ENCODE measurements at places on chromosomes 16 and 17.

DNA sequence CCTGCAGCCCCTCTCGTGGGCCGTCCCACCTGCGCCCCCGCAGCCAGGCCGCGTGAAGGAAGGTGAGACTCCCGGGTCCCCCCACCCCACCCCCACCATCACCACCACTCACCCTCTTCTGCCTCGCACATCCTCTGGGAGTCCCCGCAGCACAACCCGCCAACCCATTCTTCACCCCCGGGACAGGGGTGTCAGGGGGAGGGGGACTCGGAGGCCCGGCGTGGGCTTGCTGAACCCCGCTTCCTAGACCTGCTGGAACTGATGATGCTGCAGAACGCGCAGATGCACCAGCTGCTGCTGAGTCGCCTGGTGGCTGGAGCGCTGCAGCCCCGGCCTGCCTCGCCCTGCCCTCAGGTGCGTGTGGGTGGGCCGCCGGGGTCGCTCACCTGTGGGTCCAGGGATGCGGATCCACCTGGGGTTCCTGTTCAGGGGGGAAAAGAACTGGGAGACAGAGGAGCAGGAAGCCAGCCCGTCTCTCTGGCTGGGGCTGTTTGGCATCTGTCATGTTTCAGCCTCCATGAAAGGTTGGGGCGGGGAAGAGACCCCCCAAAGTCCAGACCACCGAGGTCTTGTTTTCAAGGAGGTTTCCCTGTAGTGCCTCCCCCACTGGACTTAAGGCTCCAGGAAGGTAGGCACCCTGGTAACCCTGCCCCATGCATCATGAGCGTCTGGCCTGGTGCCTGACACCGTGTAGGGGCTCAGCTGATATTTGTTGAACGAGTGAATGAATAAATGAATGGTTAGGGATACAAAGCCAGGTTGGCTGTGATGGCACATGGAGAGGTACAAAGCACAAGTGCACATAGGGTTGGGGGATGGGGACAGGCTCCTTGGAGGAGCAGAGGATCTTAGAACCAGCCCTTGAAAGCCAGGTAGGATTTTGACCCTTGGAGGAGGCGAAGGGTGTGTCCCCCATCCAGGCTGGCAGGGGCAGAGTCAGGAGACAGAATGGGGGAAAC lies 849 bp downstream of the PRR29 start:
- DNase-seq: no peak

DNA sequence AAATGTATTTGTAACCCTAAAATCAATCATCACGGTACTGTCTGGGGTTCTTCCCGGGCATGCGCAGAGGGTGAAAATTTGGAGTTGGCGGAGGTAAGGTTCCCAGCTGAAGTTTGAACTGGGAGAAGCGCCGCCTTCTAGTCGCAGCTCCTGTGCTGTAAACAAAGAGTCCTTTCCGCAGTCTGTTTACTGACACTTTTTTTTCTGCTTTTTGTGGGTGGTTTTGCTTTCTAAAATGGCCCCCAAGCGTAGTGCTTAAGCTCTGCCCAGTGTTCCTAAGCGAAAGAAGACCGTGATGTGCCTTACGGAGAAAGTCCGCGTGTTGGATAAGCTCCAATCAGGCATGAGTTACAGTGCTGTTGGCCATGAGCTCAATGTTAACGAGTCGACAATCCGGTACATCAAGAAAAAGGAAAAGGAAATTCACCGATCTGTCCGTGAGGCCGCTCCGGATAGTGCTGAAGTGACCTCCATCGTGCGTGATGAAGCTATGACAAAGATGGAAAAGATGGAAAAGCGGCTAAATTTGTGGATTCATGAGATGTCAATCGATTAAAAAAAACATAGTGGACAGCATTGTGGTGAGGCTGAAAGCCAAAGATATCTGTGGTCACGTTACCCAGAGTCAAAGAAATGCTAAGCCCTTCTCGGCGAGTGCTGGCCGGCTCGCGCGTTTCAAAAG lies 570 bp upstream of the CFDP1 start:
- peak; percentile 96 for DNase-seq

DNA sequence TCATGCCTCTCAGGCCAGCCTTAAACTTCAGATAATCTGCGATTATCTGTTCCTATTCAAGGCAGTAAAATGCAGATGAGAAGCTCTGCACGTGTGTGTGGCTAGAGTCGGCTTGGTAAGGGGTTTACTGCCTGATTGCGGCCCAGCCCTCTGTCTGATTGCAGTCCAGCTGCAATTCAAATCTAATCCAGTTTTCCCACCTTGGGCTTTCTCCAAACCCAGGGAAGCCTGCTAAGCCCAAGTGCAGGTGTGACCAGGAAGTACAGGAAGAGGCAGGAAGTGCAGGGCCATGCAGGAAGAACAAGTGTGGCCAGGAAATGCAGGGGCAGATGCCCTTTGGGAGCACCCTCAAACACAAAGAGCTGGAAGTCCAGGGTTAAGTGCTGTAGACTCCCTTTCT lies 314.9 kb downstream of the CEP112 start:
- DNase-seq: no peak

GRCh38 chr17:1480747-1481465 lies 11.6 kb downstream of the MYO1C start:
- no peak for DNase-seq

DNA sequence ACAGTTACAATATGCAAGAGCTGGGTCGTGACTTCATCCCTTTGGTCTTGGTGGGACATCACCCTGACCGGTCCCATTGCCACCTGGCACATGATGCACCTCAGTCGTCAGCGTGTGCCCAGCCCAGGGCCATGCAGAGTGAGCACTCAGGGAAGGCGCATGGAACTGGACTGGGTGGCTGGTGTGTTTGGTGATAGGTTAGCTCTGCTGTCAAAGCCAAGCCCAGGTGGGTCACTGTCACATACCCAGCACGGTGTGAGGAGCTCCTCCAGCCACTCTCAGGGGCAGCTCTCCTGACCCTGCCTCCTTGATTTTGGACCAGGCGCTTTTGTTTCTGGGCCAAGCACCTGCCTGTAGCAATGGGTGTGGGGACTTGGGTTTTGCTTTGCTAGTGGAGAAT lies 180.9 kb downstream of the RAB11FIP4 start:
- no peak for DNase-seq

DNA sequence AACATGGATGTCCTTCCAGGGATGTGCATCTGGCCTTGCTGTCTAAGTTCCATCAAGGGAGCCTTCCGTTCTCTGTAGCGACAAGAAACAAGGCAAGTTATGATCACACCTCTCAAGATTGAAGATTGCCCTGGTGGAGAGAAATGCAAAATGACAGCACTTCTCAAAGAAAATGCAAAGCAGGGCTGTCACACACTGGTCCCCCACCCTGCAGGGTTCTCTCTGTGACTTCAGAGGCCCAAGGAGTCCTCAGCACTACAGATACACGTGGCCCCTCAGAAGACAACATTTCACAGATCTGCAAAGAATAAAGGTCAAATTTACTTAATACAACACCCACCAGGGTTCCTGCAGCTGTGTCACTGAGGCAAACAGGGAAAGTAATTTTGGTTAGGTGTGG lies 60.7 kb upstream of the TEX2 start:
- no peak for DNase-seq

- DNase-seq: peak; percentile 31
These were observed 825 bp downstream of the METTL9 start for GRCh38 chr16:21600031-21600773.

DNA sequence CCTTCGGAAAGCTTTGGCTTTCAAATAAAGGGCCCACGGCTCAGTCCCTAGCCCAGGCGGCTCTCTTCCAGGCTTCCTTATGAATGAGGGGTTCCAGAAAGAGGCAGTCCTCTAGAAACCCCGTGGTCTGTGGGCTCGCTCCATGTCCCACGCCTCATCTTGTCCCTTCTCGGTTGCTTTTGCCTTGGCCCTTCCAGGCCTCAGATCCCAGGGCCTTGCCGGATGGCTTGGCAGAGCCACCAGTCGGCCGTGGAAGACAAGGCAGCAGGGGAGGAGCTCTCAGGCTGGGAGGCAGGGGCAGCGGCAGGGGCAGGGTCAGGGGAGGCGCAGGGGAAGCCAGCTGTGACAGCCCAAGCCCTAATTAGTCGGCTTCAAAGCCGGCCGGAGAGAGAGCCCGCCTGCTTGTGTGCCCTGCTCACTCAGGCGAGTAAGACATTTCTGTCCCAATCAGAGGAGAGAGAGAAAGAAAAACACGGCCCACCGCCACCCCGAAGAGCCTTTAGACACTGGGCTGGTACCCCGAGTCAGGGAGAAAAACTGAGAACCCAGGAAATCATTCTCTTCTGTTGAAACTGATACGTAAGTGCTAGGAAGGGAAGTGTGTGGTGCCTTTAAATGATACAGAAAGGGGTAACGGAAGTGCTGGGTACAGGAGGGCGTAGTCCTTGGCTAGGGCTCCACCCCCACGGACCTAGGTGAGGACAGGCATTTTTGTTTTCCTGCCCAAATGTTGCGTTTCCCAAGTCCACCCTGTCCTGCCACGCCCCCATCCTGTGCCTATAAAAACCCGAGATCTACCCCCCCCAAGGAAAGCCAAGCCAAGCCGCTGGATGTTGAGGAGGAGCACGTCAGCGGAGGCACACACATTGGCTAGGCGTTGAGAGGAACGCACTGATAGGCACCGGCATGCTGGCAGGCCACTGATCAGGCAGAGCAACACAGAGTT lies 27.8 kb upstream of the MEIOC start:
- DNase-seq: no peak

DNA sequence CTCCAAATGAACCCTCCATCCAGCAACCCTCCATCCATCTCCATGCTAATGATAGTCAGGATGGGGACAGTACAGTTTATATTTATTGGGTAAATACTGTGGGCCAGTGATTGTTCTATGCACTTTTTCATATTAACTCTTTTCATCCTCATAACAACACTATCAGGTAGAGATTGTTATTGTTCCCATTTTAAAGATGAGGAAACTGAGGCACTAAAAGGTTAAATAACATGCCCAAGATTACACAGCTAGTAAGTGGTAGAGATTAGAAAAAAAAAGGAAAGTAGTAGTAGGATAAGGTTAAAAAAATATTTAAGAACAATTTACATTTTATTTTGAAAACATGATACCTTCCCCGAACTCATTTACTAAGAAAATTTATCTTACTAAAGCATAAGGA lies 21.9 kb upstream of the SUPT4H1 start:
- no peak for DNase-seq

GRCh38 chr16:23357761-23358290 lies 55.7 kb downstream of the SCNN1B start:
- no peak for DNase-seq

GRCh38 chr17:31492880-31493655 lies 101.6 kb downstream of the RAB11FIP4 start:
- DNase-seq: no peak
